HFFc6 (cell line): ENCODE measurements at places on chromosomes 5 and 9. TPM values are rescaled to one million over a fixed set of nuclear protein-coding genes. Genes with fewer than 3 reads are reported as not detected.
A peak's percentile ranks its signal among the peaks of the same experiment; 100 is the strongest.

ZDHHC11B gene
- 0.19 to 0.24 TPM in 2 of 3 replicates, not detected in the other for total RNA-seq

DNA sequence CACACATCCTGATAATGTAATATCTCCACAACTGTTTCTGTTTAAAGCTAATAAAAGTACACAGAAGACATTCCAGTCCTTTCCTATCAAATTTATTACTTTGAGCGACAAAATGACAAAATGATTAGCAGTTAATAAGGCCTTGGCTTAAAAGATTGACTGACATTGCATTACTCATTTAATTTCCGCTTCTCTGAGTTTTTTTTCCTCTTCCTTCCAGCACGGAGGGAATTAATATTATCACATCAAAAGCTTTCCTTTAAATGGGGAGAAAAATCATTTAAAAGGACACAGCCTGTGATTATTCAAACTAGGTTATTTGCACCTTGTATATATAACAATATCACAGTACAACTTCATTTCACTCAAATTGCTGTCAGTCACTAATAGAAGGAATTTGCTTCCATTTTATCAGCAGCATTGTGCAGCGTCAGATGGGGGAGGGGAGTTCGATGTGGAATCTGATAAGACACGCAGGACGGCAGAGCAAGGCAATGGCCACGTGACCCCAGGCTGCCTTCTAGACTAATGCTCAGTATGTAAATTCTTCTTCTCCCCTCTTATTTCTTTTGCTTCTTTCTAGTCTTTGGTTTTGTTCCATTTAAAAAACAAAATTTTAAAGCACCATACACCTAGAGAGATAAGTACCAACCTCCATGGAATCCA lies 400.5 kb downstream of the IRX1 start:
- DNase-seq = no peak

DNA sequence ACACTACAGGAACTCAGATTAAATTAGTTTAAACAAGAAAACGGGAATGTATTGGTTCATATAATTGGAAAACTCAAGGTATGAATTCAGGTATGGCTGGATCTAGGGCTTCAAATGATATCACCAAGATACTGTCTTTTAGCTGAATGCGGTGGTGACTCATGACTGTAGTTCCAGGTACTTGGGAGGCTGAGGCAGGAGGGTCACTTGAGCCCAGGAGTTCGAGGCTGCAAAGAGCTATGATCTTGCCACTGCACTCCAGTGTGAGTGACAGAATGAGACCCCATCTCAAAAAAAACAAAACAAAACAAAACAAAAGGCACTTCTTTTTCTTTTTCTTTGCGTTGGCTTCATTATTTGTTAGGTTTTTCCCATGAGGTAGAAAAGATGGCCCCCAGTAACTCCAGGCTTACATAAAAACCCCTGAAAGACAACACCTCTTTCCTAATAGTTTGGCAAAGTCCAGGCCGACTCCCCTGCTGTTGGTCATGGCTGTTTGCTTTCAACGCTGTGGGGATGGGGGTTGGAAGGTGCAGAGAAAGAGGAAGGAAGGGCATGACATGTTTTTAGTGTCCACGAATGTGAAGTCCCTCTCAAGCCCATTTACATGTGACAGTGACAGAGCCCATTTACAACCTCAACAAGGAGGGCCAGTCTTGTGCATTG lies 39.8 kb upstream of the CRB2 start:
- no peak for DNase-seq

PHYKPL gene
- 22.0 to 23.6 TPM (median 22.6 TPM) in 3 replicates for total RNA-seq

DNA sequence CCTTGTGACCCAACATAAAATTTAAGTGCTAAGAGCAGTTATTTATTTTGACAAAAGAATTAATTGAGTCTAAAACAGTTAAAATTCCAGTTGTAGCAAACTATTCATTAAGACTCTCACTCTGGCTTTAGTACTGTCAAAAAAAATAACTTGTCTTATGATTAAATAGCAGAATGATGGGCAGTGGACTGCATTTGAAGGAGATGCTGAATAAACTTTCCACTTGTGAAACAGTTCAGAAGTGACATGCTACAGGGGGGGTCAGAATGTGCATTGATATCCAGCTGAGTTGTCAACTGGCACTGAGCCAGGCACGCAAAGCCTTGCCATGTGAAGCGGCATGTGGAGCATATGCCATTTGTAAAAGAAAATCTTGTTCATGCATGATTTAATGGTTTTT lies 76.0 kb downstream of the FCHO2 start:
- peak; percentile 81 for DNase-seq

- no peak for DNase-seq
Measured at GRCh38 chr5:65252977-65253376, 228.7 kb downstream of the ADAMTS6 start.

SPAAR gene
- total RNA-seq = 0.26 to 0.35 TPM in 2 of 3 replicates, not detected in the other

GRCh38 chr5:98968056-98968564 lies 39.3 kb upstream of the CHD1 start:
- no peak for DNase-seq

DNA sequence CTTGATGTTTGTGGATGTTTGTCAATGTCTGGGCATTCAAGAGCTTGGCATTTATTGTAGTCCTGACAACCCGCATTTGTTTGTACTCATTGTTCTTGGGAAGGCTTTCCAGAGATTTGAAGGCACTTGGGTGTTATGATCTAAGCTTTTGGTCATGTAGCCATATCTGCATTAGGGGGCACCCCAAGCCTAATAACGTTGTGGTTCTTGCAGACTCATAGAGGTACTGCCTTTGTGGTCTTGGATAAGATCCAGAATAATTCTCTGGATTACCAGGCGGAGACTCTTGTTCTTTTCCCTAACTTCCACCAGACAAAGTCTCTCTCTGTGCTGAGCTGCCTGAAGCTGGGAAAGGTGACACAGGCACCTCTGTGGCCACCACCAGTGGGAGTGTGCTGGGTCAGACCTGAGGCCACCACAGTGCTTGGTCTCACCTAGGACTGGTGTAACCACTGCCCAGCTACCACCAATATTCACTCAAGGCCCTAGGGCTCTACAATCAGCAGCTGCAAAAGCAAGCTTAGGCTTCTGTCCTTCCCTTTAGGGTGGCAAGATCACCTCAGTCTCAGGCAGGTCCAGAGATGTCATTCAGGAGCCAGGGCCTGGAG lies 144.4 kb upstream of the TAS2R1 start:
- peak; percentile 91 for DNase-seq

AGGF1 gene
- 21.2 to 24.5 TPM (median 21.4 TPM) in 3 replicates for total RNA-seq

F2RL1 gene
- total RNA-seq = 3.2 to 6.2 TPM (median 6.1 TPM) in 3 replicates

ARHGEF28 gene
- 8.1 to 13.6 TPM (median 8.2 TPM) in 3 replicates for total RNA-seq

GRCh38 chr9:126668058-126668457 lies 54.3 kb downstream of the LMX1B start:
- no peak for DNase-seq

PKD2L2 gene
- total RNA-seq = not detected in 3 replicates

ANKRD20A1 gene
- not detected in 3 replicates for total RNA-seq

BTNL3 gene
- not detected in 3 replicates for total RNA-seq

DNA sequence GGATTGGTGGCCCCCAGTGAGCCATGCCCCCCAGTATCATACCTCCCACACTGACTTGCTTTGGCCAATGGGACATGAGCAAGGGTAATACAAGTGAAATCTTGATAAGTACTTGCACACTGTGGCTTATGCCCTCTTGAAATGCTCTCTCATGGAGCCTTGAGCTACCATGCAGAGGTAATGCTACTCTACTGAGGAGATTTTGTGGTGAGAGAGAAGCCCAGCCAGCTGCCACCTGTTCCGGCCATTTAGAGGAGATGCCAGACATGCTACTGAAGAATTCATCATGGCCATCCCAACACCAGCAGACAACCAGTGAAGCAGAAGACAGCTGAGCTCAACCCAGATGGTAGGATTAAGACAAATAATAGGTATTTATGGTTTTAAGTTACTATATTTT lies 299.5 kb downstream of the MEF2C start:
- DNase-seq = no peak

DNA sequence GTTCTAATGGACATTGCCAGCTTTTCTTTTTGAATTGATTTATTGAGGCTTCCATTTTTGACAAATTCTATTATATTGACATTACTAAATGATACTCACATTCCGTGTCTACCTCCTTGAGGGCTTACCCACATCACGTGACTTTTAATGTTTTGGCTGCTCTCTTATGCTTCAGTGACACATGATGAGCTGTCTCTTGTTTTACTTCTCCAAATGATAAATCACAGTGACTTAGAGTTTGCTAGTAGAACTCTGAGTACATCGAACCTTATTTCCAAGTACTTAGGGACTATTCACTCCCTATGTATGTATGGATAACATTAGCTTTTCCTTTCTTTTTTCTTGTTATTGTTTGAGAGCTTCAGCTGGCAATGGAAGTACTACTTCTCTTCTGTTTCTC lies 169.8 kb upstream of the KCNN2 start:
- peak; percentile 86 for DNase-seq

DNA sequence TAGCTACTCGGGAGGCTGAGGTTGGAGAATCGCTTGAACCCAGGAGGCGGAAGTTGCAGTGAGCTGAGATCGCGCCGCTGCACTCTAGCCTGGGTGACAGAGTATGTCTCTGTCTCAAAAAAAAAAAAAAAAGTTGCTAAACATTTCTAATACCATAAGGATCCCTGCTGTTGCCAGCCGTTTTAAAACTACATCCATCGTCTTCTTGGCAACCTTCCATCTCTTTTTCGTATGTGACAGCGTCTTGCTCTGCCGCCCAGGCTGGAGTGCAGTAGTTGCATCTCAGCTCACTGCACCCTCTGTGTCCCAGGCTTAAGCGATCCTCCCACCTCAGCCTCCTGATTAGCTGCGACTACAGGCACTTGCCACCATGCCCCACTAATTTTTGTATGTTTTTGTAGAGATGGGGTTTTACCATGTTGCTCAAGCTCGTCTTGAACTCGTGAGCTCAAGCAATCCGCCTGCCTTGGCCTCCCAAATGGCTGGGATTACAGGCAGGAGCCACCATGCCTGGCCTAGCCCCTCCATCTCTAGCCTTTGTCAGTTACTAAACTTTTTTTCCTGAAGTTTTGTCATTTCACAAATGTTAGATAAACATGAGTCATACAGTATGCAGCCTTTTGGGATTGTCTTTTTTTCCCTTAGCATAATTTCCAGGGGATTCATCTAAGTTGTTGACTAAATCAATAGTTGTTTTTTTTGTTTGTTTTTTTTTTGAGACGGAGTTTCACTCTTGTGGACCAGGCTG lies 13.5 kb downstream of the NSD1 start:
- DNase-seq = peak; percentile 30

NOXA1 gene
- total RNA-seq = 0.17 to 0.53 TPM in 2 of 3 replicates, not detected in the other

TRPM3 gene
- total RNA-seq = 0.05 to 0.09 TPM in 2 of 3 replicates, not detected in the other

ACSL6 gene
- not detected in 3 replicates for total RNA-seq

DNA sequence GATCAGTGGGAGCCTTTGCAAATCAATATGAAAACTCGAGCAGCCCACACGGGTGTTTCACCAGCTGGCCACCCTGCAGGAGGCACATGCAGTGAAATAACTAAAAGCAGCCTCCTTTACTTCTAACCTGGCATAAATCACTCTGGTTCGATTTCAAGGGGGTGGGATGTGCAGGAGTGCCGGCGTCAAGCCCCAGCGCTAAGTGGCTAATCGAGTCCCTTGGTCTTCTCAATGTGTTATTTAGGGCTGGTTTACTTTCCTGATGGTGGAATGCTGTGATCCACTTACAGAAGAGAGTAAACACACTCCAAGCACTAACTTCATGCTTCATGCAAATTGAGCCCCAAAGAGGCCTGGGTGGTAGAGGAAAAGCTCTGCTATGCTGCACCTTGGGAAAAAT lies 109.4 kb downstream of the TMEM174 start:
- DNase-seq = no peak

- DNase-seq = no peak
Measured at GRCh38 chr9:89522261-89522958, 24.5 kb upstream of the SEMA4D start.

SV2C gene
- not detected in 3 replicates for total RNA-seq

- DNase-seq = no peak
Measured at GRCh38 chr9:37650873-37651768, at the start of gene FRMPD1. TSS of gene FRMPD1 (plus strand) at chr9:37650954. CDS start at chr9:37692642, 41,688 bp downstream.

PDE6A gene
- not detected in 3 replicates for total RNA-seq

GRCh38 chr9:5819174-5819573 lies 13.7 kb downstream of the ERMP1 start:
- no peak for DNase-seq

HTR4 gene
- not detected in 3 replicates for total RNA-seq

RNF145 gene
- 74.7 to 79.1 TPM (median 74.8 TPM) in 3 replicates for total RNA-seq

DNA sequence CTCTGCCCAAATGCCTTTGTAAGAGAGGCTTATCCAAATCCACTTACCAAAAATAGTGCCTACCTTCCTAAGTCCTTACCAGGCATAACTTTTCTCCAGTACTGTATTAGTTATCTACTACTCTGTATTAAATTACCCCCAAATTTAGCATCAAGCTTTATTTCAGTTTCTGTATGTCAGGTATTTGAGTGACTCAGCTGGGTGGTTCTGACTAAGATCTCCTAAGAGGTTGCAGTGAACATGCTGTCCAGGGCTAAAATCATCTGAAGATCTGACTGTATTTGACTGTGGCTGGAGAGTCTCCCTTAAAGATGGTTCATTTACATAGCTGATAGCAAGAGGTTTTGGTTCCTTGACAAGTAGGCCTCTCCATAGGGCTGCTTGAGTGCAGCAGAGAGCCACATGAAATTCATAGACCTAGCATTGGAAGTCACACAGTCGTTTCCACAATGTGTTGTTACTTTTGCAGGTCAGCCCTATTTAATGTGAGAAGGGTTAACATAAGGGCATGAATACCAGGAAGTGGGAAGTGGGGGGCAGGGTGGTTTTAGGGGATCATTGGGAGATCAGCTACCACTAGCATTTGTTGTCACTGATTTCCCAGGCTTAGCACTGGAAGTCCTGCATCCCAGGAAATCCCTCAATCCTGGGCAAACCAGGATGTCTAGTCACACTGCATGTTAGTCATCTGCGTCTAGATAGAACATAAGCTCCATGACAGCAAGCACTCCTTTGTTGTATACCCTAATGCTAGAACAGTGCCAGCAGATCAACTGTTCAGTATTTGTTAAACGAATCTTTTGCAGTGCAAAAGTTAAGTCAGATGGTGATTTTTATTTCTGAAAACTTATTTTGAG lies 2.0 kb upstream of the ZNF622 start:
- peak; percentile 81 for DNase-seq

DNA sequence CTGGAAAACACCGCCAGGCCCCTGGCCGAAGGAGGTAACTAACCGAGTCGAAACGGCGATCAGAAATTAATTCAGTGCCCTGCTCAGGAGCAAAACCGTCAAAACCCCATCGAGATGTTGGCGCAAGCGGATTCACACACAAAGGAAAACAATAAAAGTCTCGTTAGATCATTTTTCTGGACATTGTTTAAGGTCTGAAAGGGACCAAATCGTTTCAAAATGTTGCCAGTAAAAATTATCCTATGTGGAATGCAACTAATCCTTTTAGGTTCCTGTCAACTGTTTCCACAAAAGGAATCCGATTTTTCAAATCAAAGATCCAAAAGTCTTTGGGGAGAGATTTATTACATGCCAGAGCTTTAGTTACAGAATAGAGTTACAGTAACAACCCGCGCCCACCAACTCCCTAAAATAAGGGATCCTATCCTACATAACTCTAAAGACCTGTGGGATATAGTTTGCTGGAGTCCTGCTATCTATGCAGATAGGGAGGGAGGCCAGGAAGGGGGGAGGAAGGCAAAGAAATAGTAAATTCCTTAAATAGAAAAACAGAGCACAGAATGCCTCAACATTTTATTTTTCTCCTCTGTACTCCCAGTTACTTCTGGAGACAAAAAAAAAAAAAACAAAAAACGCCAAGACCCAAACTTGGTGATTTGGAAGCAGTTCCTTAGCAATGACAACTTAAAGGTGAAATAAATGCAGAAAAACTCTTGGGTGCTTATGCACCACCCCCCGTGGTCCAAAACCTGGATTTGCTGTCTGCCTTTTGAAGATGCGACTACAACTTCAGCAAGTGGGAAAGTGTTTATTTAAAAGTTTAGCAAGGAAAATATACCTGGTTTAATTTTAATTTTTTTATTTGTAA lies 10.6 kb downstream of the FOXD1 start:
- no peak for DNase-seq

GRCh38 chr9:116671605-116672004 lies 15.5 kb upstream of the TRIM32 start:
- no peak for DNase-seq

SPACA9 gene
- total RNA-seq = 6.6 to 9.1 TPM (median 7.5 TPM) in 3 replicates

LTC4S gene
- total RNA-seq = not detected in 3 replicates
